ENCODE measurements at places on chromosomes 12 and 14. TPM values are rescaled to one million over a fixed set of nuclear protein-coding genes. Genes with fewer than 3 reads are reported as not detected.
A peak's percentile ranks its signal among the peaks of the same experiment; 100 is the strongest.

Gene RFLNA
- not detected for total RNA-seq

DNA sequence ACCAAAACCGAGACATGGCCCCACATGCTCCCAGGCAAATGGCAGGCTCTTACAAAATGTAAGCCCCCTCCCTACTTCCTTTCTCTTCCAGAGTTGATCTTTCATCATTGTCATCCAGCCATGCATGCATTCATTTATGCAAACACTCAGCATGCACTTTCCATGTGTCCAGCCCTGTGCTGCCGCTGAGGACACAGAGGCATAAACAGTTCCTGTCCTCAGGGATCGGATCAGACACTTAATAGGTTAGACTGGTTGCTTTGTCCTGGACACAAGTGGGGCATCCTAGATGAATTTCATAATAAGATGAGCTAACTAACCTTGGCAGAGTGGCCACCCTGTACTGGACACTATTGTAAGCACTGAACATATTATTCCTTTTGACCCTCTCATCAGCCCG lies 23.1 kb downstream of the PRIMA1 start:
- DNase-seq, result no peak

DNA sequence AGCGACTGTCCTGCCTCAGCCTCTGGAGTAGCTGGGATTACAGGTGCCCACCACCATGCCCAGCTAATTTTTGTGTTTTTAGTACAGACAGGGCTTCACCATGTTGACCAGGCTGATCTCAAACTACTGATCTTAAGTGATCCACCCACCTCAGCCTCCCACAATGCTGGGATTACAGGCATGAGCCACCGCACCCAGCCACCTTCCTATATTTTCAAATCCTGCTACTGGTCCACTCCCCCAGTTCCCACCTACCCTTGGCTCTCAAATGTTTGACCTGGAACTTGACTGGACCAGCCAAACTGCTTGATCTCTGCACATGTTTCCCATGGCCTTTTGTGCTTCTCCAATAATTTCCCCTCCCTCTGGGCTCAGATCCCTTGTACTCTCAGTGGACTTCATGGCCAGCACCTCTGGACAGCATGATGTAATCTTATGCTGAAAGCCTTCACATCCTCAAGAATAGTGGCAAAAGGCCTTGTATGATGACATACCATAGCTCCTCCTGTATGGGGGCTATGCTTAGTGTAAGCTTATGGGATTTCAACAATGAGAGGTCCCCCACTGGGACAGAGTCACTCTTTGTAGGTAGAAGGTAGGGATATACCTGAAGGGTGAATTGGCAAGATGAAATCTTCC lies 2.5 kb upstream of the CCDC184 start:
- no peak for DNase-seq

GRCh38 chr12:131850856-131851559 lies 22.8 kb downstream of the MMP17 start:
- peak; percentile 12 for DNase-seq

DNA sequence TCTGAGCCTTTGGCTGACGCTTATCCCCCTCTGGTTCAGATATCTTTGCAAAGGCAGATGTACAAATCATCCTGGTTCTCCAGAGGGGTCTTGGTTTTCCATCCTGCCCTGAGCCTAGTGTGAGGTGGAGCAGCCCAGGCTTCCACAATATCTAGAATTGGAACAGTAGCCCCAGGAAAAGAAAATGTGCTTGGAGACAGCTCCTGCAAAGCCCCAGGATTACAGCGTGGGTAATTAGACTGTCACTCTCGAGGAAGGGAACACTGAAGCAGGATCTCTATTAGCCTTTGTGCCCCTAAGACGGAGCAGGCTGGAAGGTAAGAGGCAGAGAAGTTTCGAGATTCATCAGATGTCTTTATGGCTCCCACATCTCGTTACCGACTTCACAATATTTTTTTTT lies 59.4 kb downstream of the TMEM132C start:
- no peak for DNase-seq

Gene LRRC10
- not detected for total RNA-seq

Gene LYZ
- 40.5 TPM for total RNA-seq

DNA sequence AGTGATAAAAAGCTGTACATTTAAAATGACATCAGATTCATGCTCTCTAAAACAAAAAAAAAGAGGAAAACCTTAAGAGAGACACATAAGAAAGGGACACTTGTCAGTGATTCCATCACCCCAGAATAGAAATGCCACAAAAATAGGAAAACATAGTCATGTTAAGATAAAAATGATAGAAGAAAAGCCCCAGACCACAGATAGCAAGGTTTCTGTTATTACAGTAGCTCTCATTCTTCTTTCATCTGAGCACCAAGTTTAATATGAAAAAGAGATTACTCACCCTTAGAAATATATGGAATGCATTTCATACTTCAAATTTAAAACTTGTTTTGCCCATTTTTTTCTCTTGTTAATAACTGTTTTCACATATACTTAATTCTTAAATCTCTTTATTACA lies 217.2 kb downstream of the EGLN3 start:
- no peak for DNase-seq

Gene SIRT4
- total RNA-seq, result 5.9 TPM

Gene IFNG-AS1
- total RNA-seq, result 14.5 TPM

DNA sequence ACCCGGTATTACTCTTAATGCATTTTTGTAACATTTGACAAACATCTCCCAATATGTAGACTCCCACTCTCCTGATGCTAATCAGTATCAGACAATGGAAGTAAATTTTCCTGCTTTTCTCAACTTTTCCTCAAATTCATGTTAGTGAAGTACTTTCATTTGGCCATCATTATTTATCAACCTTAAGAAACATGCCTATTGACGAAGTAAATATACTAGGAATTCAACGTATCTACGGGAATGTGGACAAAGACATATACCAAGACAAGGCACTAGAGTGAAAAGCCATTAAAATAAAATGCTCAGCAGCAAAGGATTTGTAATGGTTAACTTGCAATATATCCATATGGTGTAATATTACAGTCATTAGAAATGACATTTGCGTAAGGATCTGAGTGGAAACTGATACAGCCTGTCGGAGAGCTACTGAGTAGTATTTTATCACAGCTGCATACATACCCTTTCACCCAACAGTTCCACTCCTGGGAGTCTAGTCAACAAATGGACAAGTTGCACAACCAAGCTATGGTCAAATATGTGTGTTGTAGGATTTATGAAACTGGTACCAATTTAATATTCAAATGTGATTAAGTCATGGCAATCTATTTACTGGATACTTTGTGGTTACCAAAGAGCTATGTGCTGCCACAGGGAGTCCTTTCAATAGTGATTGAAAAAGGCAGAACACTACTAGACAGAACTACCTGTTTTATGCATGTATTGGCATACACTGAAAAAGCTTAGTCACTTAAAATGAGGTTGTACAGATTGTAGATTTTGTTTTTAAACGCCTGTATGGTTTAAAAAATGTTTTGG lies 26.5 kb downstream of the NUDT4 start:
- no peak for DNase-seq

Data from CD4-positive, alpha-beta memory T cell (primary cell).